ENCODE measurements at places on chromosomes 12 and 14.

GRCh38 chr14:56474419-56475022, 105.1 kb upstream of the TMEM260 start:
- no peak for DNase-seq

GRCh38 chr12:130398100-130398848, 60.6 kb downstream of the PIWIL1 start:
- no peak for DNase-seq

- no peak for DNase-seq
Observed at GRCh38 chr14:68292441-68293215, 473.0 kb downstream of the RAD51B start.

GRCh38 chr12:3250576-3250975, 173.4 kb downstream of the TSPAN9 start:
- no peak for DNase-seq

DNA sequence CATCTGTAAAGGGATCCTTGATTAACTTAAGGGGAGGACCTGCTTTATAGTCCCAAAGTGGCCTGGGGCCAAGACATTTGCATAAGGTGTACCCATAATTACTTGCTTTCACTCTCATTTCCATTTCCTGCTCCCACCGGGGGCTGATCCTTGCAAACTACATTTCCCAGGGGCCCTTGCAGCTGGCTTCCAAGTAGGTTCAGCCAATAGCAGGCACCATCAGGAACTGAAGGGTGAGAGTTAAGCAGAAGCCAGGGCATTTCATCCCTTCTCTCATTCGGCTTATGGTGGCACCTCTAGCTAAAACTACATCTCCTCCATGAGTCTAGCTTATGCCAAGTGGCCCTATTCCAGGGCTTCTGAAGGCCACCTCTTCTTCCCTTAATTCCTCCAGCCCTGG, 88.8 kb downstream of the CCDC60 start:
- DNase-seq, result no peak

DNA sequence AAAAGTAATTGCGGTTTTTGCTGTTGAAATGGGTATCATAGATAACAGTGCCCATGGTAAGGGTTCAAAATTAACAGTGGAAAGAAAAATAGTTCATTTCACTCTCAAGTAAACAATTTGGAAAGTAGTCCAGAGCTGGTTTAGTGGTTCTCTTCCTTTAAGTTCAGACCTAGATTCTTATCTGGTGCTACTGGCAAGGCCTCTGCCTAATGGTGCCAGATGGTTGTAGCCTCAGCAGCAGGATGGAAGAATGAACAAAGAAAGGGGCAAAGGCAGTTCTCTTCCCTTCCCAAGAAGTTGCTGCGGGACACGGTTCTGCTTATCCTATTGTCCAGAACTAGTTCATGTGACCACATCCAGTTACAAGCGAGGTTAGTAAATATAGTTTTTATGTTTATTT, 10.5 kb downstream of the ARG2 start:
- no peak for DNase-seq

- DNase-seq, result no peak
Observed at GRCh38 chr14:76597387-76597786, 163.9 kb upstream of the VASH1 start.

DNA sequence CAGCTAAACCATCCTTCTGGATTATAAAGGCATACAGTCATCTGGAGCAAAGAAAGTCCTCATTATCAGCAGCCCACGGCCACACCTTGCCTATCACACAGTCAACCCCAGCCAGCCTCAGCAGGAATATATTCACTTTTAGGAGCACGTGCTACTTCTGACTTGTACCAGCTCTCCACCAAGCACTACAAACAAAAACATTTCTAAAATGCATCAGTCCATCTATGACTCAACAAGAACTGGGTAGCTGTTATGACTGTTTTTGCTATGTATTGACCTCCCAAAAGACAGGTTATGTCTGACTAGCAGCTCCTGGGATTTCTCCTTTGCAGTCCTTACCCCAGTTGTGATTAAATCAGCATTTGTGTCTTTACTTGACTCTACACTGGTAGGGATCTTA, 31.2 kb downstream of the NUAK1 start:
- DNase-seq, result no peak

GRCh38 chr12:85872497-85873091, 1.5 kb upstream of the NTS start:
- DNase-seq, result no peak

GRCh38 chr14:77485256-77485655, 13.4 kb downstream of the ISM2 start:
- DNase-seq, result peak; percentile 33

GRCh38 chr12:106174876-106175275, 36.1 kb upstream of the NUAK1 start:
- DNase-seq, result no peak

- no peak for DNase-seq
Observed at GRCh38 chr14:61338457-61338856, 17.1 kb downstream of the PRKCH start.

GRCh38 chr12:29200586-29200985, 51.5 kb downstream of the FAR2 start:
- no peak for DNase-seq

DNA sequence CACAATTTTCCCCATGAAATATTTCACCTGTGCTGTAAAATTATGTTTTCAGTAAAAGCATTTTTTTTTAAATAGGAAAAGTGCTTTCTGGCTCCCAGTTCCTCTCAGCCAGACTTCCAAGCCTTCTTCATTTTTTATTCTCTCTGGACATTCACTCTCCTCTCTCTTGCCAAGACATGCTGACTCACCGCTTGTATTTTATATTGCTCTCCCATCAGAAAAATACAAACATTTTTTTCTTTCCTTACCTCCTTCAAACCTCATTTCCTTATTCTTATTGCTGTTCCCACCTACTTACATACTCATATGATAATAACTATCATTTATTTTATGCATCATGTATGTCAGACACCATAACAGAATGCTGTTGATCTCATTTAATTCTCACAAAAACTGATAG, 37.7 kb upstream of the ZNF641 start:
- no peak for DNase-seq

- DNase-seq, result no peak
Observed at GRCh38 chr14:86430853-86431252, 900.9 kb downstream of the FLRT2 start.

GRCh38 chr12:92814584-92814983, 111.8 kb downstream of the PLEKHG7 start:
- DNase-seq, result no peak

DNA sequence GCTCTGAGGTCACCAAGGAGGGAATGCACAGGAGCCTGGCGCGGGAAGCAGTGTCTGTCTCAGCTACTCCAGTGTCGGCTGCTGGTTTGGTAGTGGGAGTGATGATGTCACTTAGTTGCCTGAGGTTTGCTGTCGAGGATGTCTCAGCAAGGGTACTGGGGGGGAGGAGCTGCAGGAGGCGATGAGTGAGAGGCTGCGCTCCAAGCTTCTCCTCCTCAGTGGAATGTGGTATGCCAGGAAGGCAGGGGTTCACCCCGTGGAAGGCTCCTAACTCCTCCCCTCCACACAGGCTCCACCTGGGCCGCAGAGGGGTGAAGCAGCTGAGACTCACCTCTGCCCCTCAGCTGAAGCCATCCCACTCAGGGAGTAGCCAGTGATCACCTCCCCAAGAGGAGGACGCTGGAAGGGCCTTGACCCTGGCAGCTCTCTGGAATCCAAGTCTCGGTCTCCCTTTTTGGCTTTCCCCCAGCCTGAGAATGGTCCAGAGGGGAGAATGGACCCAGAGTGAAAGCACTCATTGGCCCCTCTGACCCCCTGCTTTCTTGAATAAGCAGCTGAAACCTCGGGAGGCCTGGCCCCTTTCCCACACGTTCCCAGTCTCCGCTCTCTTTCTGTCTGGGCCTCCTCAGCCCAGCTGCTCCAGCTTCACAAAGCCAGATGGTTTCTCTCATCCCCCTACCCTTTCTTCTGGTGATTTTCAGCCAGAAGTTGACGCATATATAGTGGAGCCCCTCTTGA, 178.9 kb upstream of the FKBP4 start:
- DNase-seq, result no peak

DNA sequence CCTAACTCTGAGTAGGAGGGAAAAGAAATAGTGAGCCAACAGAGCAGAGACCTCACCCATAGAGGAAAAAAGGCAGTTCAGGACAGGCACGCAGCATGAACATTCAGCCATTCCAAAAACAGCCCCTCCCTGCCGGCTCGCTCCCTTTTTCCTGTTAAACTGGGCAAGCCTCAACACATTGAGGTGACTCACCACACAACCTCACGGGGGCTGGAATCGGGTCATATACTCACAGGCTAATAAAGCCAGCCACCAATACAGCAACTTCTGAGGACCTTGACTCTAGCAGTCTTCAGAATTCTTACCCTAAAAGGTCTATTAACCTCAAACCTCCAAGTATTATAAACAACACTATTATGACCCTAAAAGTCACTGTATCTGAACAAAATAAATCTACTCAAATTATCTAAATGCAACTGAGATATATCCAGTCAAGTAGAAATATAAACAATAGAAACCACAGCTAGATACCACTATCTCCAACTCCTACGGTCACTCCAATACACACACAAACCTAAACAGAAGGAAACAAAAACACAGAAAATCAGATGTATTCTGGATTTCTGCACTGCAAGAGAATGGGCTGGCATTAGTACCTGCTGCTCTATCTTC, 6.3 kb downstream of the YBX3 start:
- no peak for DNase-seq

GRCh38 chr14:68471029-68471963, 321.6 kb downstream of the ZFP36L1 start:
- no peak for DNase-seq

- DNase-seq, result no peak
Observed at GRCh38 chr12:95959107-95959506, 16.0 kb downstream of the AMDHD1 start.

Data from dorsolateral prefrontal cortex (tissue), 122 donors.